ENCODE measurements at places on chromosomes 2 and 18.
A peak's percentile ranks its signal among the peaks of the same experiment; 100 is the strongest.

DNA sequence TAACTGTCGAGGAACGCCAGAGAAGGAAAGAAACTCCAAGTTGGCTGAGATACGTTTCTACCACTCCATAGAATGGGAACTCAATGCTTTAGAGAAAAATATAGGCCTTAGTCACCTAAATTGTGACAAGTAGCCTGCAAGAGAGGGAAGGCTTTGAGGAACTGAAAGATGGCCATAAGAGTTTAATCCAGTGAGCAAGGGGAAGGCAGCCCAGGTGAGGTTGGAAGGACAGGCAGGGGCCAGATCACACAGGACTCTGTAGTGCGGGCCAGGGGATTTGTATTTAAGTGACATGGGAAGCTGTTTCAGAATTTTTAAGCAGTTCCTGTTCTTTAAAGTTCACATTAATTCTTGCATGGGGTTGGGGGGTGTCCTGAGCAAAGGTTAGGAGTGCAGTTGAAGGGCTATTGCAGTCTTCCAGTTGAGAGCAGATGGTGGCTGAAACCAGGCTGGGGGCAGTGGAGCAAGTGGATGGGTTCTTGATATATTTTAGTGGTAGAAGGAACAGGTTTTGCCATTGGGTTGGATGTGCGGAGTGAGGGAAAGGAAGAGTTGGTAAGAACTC is 138.9 kb upstream of the PELI1 start:
- no peak for DNase-seq

DNA sequence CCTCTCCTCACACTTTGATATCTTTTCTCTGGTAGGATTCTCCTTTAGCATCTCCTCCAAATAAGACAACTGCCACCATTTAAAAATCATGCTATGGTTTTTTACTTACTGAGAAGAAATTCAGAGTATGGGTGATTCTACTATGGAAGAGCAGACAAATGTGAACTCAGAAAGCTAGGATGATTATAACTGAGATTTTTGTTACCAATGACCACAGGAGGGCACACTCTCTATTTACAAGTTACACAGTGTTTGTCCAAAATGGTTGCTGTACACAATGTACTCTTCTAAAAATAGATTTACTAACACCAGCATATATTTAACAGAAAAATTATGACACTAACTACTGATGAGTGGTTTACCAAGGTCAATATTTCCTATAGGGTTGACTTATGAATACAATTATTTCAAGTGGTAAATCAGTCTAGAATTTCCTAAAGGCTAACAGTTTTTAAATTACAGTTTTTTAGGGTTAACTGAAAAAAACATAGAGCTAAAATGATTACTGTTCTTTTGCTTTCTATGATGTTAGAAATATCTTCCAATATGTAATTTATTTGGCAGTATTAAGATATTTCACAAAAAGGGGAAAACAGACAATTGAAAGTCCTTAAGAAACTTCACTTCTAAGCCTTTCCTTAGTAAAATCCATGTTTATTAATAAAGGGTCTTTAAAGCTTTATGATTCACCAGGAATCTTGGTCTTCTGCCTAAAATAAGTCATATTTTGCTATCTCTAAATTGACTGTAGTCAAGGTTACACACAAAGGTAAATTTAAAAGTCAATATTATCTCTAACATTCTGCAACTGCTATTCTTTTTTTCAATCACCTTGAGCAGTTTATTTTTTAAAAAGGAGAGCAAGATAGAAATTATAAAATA is 57.2 kb downstream of the MAP4K3 start:
- DNase-seq, result peak; percentile 3

DNA sequence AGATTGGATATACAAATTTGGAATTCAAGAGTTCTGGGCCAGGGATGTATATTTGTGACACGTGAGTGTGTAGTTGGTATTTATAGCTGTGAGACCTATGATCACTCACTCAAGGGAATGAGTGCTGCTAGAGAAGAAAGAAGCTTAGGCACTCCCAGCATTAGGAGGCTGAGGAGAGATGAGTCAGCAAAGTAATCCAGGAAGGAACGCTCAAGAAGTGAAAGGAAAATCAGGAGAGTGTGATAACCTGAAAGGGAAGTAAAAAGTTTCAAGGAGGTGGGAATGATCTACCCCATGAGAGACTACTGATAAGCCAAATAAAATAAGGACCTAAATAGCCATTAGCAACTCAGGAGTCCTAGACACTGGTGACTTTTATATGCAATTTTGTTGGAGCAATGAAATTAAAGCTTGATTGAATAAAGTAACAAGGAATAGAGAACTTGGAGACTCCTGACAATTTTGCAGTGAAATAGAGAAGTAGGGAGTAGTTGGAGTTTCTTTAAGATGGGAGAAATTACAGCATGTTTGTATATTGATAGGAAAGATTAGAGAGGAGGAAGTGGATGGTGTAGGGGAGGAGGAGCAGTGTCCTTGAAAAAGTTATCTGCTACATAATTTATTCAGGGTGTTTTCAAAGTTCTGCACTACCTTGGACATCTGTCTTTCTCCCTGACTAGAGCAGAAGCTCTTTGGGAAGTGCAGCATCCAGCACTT is 89.9 kb downstream of the UBE2E3 start:
- DNase-seq, result no peak

DNA sequence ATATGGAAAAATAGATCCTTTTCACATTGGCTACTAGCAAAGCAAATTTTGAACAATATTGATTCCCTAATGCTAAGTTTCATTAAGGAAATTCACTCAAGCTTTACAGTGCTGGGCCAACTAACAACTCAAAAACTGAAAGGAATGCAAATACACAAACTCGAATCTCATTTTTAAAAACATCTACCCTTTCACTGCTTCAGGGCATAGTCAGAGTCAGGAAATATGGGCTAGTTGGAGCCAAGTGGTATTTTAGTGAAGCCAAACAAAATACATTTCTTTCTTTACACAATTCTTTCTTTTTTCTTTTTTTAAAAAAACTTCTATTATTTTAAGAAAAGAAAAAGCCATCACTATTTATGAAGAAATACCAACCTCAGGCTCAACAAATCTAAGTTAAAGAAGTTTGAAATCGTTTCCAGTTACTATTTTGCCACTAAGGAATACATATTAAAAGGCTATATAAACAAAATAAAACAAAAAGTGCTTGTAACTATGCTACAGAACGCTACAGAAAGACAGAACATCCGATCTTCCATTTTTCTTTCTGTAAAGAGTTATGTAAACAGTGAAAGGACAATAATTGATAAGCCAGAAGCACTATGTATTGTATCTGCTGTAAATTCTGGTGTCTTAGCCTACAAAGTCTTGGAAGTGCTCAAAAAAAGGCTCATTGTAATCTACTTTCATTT is 113.6 kb upstream of the STK17B start:
- DNase-seq, result no peak

DNA sequence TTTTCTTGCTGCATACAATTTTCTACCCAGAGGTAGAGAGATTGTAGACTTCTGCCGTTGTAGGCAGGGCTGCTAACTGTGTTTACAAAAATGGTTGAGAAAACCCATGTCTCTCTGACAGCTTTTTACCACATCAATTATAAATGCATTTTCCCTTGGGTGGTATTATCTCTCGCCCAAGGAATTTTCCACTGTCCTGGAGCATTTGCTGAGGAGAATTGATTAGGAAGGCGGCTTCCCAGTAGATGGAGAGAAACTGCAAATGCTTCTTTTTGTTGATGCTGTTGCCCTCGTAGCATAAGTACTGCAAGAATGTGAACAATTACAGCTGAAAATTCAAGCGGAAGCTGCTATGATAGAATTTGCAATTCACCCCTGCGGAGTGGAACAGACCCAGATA is 1007.7 kb upstream of the KLHL29 start:
- DNase-seq, result no peak

DNA sequence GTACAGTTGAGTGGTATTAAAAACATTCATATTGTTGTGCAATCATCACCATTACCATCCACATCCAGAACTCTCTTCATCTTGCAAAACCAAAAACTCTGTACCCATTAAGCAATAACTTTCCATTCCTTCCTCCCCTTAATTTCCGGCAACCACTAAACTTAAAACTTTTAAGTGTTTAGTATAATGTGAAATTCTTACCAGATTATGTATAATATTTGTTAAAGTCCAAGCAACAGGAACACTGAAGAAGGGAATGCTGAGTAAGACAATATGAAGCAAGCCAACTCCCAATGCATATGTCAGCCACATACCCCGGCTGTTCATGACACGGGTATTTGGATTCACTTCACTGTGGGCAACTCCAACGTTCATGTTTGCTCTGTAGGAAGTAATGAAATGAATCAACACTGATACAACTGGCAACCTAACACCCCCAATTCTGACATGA is 1.9 kb downstream of the ORMDL1 start:
- DNase-seq, result no peak

- DNase-seq, result no peak
Measured at GRCh38 chr18:57814555-57814954, 11.4 kb upstream of the ATP8B1 start.

DNA sequence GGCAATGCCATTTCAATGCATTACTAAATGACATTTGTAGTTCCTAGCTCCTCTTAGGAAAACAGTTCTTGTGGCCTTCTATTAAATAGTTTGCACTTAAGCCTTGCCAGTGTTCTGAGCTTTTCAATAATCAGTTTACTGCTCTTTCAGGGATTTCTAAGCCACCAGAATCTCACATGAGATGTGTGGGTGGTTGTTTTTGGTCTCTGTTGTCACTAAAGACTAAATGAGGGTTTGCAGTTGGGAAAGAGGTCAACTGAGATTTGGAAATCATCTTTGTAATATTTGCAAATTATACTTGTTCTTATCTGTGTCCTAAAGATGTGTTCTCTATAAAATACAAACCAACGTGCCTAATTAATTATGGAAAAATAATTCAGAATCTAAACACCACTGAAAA is 45.3 kb downstream of the HADHB start:
- DNase-seq, result no peak

- no peak for DNase-seq
Measured at GRCh38 chr2:237165405-237166276, 80.0 kb downstream of the COPS8 start.

DNA sequence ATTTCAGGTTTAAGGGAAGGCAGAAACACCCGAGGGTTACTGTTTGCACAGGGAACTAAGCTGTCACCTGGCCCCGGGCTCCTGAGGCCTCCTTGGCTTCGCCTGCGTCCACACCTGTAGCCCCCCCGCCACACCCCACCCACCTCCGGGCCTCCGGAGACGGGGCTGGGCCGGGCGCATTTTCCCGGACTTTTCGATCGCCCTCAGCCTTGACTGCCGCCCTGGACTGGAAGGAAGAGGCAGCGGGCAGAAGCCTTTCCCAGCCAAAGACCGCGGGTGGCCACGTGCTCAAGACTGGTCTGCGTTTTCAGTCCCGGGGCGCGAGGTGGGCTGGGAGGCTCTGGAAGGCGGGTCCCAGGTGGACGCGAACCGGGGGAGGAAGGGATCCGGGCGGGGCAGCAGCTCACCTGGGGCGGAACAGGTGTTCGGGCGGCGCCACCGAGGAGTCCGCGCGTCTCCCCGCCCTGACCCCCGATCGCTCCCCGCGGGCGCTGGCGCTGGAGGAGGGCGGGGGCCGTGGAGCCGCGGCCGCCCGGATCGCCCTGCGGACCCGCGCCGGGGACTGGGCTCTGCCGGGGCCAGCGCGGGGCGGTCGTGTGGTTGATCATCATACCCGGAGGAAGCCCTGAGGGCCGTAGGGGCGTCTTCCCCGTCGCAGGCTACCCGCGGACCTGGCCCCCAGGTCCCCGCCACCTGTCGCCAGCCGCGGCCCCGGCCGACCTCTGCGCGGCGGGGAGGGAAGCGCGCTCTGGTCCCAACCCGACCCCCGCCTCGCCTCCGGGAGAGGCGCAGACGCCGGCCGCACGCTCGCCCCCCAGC is 3.2 kb downstream of the ID2 start:
- peak; percentile 38 for DNase-seq

- DNase-seq, result no peak
Measured at GRCh38 chr18:9173770-9174233, 37.2 kb downstream of the ANKRD12 start.

GRCh38 chr2:6578416-6578815 is 287.3 kb downstream of the CMPK2 start:
- no peak for DNase-seq

DNA sequence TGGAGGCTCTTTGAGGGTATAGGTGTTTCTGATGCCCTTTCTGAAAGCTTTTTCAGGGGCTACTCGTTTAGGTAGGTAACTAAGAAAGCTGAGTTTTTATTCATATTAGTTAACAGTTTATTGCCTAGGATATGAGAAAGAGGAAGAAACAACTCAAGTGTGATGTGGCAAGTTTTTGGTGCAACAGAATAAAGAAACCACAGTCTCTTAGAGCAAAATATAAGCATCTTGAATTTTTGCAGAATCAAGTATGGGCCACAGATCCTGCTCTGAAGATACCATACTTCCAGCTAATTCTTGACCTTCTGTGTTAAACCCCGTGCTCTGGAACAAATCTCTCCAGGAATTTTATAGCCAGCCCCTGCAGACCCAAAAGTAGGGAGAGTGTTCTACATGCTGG is 147.7 kb upstream of the SLC1A4 start:
- no peak for DNase-seq

DNA sequence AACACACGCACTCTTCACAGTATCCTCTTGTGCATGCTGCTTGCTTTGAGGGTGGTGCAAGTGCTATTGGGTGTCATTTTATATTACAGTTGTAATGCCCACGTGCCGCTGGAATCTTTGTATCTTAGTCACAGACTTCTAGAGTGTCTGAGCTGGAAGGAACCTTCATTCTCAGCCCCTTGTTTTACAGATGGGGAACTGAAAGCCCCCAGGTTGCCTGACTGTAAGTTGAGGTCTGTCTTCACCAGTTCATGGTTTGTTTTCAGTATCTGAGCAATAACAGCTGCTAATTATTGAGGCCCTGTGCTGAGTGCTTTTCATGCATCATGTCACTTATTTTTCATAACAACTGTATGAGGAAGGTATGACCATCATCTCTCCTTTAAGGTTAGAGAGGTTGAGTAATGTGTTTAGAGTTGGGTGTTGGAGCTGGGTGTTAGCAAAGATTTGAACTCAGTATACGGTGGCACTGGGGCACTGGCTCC is 77.0 kb downstream of the PRKCE start:
- DNase-seq, result no peak

GRCh38 chr2:199335502-199335901 is 122.2 kb downstream of the SATB2 start:
- no peak for DNase-seq

DNA sequence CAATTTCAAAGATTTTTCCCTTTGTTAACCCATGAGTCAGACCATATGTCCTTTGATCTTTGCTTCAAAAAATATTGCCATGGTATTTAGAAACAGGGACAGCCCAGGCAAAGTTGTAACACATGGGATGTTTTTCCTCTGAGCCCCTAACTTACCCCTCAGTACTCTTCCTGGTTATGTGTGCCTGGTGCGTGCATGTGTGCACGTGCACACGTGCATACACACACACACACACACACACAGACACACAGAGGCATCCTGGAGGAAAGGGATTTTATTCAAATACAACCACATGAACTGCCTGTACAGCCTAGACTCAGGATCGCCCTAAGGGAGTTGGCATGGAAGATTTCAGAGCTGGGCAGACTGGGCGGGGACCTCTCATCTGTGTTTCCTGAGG is 5.1 kb downstream of the AFF3 start:
- no peak for DNase-seq

GRCh38 chr2:12300019-12300602 is 416.6 kb upstream of the TRIB2 start:
- no peak for DNase-seq

- DNase-seq, result no peak
Measured at GRCh38 chr2:147425437-147426029, 419.3 kb upstream of the ACVR2A start.
